ENCODE measurements at places on chromosomes 11 and 22.

DNA sequence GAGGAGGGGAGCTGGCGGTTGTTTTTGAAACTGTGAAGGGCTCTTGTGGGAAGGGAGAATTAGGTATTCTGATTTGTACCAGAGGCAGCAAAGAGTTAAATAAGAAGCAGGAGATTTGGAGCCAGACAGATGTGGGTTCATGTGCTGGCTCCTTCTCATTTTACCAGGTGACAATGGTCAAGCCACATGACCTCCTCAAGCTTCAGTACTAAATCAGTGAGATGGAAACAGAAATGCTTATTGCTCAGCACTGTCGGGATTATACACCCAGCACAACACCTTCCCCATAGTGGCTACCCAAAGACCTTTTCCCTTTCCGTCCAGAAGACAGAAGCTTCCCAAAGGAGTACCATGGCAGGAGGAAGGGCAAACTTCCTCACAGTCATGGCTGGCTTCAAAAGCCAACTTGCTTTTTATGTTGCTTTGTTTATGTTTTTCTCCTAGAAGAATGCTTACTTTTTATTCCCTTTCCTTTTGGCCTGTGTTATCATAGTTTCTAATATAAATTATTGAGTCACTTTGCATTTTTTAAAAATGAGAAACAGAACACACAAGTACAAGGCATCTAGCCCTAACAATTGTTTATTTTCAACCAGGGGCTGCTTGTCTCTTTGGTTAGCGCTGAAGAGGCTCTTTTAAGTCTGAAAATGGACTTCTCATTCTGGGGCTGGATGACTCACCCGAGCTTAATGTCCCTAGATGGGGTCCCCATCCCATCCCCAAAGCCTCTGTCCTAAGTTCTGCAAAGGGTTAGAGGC is 181.5 kb upstream of the ZBED5 start:
- no peak for DNase-seq

DNA sequence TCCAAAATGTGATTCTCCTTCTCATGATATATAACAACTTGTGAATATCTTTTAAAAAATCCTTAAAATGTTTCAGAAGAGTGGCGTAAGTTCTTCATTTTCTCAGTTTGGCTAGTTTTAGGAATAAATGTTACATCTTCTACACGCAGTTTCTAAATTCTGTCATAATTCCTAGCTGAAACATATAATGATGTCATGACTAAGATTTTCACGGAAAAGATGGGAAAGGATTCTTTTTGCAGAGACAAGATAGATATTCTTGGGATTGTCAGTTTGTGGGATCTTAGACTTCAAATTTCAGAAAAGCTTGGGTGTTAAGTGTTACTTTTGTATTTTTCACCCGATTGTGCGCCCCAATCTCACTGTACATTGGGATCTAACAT is 1.7 kb downstream of the EED start:
- DNase-seq = no peak

- no peak for DNase-seq
Measured at GRCh38 chr11:10397226-10397987, 57.7 kb upstream of the AMPD3 start.

- DNase-seq = no peak
Measured at GRCh38 chr11:84648471-84648870, 978.7 kb downstream of the DLG2 start.

DNA sequence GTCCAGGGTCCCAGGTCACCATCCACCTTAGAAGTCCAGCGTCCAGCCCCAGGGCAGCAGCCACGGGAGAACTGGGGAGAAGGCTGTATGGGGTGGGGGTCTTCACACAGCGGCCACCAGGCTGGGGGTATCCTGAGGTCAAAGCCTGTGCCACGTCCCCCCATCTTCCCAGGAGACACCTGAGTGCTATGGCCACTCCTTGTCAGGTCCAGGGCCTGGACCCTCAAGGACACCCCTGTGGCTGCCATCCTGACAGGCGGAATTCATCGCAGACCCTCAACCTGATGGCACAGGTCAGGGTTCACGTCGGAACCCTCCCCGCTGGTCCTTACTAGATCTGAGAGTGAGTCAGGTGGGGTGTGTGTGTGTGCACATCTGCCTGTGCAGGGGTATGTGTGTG is 18.6 kb downstream of the BRSK2 start:
- DNase-seq = no peak

GRCh38 chr11:69825037-69825834 is 6.0 kb upstream of the FGF3 start:
- DNase-seq = no peak

GRCh38 chr11:111745719-111746504 is 20.3 kb downstream of the PPP2R1B start:
- no peak for DNase-seq

- no peak for DNase-seq
Measured at GRCh38 chr11:134800826-134801225, 388.8 kb upstream of the B3GAT1 start.

DNA sequence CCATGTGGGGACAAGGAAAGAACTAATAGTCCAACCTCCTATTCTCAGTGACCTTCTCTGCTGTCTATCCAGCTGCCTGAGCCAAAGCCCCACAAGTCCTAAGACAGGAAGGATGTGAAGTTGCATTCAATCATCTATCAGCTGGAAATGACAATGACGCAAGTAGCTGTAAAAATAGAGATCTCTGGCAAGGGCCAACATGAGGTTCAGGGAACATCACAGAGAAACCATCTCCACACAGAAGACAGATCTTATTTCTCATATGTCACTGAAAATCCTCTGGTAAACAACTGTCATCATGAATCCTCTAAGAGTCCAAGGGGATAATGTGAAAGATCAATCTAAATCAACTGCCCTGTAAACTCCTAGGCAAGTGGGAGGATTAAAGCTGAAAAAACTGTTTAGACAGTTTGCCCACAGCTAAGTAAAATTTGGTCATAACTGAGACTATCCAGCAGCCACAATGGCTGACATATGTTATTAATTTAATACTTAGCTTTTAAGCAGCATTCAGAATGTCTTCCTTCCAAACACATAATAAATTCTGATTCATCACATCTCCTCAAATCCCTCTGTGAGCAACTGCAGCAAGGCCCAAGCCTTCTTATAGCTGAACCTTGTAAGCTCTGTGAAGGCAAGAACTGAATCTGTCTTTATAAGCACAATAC is 52.1 kb downstream of the ALG9 start:
- no peak for DNase-seq

DNA sequence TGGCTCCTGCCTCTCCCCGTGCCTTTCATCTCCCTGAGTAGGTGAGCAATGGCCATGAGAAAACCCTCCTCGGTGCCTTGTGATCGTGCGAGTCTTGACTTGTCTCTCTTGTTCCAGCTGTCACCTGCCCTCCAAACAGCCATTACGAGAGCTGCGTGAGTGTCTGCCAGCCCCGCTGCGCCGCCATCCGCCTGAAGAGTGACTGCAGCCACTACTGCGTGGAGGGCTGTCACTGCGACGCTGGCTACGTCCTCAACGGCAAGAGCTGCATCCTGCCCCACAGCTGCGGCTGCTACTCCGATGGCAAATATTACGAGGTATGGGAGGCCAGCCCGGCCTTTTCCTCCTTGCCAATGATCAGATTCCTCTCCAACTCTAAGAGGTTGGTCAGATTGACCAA is 51.7 kb downstream of the TECTA start:
- DNase-seq = no peak
